ENCODE measurements at places on chromosomes 1 and 21.

GRCh38 chr1:66446261-66447001 is 87.5 kb upstream of the SGIP1 start:
- no peak for DNase-seq

DNA sequence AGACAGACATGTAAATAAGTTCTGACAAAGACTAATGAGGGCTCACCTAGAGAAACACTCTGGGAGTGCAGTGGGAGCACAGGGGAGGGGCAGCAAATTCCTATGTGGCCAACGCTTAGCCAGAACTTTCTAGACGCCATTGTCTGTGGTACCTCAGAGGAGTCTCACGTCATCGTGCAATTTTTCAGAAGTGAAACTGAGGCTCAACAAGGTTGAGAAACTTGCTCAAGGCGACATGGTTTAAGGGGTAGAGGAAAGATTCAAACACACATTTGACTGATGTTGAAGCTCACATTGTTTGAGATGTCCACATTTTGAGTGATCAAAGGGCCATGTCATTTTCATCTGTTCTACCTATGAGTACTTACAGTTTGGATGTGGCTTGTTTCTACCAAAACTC is 152.6 kb upstream of the LMO4 start:
- no peak for DNase-seq

DNA sequence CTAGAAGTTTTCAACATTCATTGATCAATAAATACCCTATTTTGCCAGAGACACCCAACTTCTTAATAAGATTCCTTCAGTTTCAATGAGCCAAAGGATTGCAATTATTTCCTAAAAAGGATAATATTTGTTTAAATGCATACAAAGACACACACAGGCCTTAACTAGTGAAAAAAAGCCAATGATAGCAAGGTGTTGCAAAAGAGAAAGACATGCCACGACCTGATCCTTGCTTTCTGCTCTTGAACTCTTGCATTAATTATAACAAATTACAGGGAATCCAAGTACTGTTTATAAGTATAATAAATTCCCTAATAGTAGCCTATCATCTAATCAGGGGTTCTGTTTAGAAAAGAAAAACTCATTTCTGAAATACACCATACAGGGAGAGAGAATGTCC is 131.1 kb downstream of the PTPN14 start:
- DNase-seq = no peak

DNA sequence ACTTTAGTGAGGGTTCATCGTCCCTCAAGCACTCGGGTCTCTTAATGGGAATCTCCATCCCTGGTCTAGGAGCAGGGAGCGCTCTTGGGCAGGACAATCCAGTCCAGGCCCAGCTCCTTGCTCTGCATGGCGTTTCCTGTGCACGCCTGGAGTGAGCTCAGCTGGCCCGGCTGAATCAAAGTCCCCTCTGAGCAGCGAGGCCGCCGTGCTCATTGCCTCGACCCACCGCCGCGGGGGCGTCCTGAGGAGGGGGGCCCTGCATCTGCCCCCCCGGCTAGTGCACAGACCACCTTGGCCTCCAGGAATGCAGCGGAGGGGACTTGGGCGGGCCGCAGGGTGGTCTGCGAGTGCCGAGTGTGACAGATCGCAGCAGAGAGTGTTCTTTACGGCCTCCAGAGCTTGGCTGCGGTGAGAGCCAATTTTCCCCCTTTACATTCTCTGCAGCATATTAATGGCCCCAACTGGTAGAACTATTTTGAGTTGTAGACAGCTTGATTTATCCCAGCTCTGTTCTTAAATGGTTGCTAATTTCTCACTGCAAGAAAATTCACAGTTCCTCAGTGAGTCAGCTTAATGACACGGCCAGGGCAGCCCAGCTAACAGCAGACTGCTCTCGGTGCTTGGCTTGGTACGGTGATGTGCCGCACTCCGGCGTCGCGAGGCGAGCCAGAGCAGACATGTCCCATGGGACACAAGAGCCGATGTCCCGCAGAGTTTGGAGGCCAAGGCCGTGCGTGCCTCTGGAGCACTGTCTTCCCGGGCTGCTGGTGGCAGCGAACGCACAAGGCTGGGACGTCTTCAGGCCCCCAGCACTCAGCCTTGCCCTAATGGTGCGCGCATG is 39.8 kb downstream of the SNAP47 start:
- DNase-seq = no peak

- DNase-seq = no peak
These were observed 3.4 kb upstream of the LAMC1 start for GRCh38 chr1:183019860-183020259.

- DNase-seq = no peak
These were observed 55.4 kb downstream of the SGIP1 start for GRCh38 chr1:66589326-66589725.

Measured in activated CD4-positive, alpha-beta T cell treated with anti-CD3 and anti-CD28 coated beads, Interleukin-2, amount 50 U/mL, for 4 hours (primary cell).